HT1080 (cell line): ENCODE measurements at places on chromosomes 5 and 9. TPM values are rescaled to one million over a fixed set of nuclear protein-coding genes. Genes with fewer than 3 reads are reported as not detected.

DNA sequence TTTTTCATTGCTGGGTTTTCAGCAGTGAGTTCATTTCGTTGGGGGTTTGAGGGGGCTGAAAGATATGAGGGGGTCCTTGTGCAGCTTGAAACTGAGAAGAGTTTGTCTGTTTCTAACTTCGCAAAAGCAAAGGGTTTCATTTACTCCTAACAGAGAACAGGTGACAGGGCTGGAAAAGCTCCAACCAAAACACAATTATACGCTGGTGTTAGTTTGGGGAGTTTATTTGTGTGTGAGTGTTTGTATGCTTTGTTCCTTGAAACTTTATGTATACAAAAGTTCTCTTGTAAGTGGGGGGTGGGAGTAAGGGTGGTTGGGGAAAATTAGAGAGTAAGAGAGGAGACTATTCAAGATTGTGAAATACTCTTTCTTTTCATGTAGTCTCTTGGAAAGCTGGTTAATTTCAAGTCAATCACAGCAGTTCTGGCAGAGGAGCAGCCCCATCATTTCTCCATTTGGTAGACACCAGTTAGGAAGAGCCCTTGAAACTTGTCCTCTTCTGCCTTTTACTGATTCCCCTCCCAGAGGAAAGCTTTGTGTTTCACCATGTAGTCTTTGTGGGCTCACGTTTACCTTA, 881 bp downstream of the TNFAIP8 start:
- no peak for DNase-seq

GRCh38 chr5:180817893-180818674, 15.5 kb upstream of the MGAT1 start:
- no peak for DNase-seq

DNA sequence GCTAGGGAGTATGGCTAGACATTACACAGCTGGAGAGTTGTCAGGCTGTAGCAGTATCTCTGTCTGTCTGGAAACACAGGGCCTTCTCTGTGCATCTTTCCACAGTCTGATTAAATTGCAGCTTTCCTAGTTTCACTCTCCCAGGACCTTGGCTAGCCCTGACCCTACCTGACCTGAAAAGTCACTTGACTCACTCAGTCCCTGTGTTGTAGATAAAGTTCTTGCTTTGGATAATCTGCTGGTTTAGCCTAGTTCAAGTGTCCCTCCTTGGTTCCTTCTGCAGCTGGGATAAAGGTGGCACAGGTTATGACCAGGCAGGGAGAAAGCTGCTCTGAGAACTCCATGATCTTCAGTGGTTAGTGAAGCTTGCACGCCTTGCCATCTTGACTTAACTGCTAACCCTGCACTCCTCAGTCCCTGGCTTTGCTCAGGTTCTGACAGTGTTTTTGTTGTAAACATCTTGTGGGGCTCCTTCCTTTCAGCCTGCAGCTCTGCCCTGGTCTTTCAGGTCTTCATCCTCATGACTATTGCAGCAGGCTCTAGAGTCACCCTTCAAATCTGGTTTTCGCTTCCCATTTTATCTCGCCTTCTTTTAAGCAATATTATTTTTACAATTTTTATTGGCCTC, 101.0 kb downstream of the PIP5K1B start:
- no peak for DNase-seq

- no peak for DNase-seq
Measured at GRCh38 chr5:59342181-59342580, 551.3 kb downstream of the PDE4D start.

DNA sequence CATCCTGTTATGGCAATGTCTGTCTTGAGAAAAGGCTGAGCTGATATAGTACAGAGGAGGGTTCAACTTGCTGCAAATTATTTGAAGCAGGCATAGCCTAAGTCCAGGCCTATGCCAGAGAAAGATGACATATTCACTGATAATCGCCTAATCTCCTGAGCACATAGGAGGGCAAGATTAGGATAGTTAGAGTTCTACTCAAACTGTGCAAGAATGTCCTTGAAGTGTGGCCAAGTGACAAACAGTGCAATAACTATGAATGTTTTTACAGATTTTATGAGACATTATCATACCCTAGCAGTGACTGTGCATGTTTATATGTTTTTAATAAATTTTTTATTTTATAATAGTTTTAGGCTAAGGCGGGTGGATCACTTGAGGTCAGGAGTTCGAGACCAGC, 96.2 kb downstream of the TSSK1B start:
- no peak for DNase-seq

GRCh38 chr5:72125941-72126620, 18.8 kb downstream of the MAP1B start:
- no peak for DNase-seq

Gene ZNF883
- 4.7 and 5.7 TPM in 2 replicates for total RNA-seq

Gene HAPLN1
- total RNA-seq: not detected in 2 replicates

Gene GRHPR
- total RNA-seq: 139 and 149 TPM in 2 replicates

Gene PCDHB9
- total RNA-seq: 0.40 TPM in 1 of 2 replicates, not detected in the other

Gene SLC6A7
- total RNA-seq: 0.03 TPM in 1 of 2 replicates, not detected in the other
